HT1080 (cell line): ENCODE measurements at places on chromosomes 5 and 9.
A peak's percentile ranks its signal among the peaks of the same experiment; 100 is the strongest.

DNA sequence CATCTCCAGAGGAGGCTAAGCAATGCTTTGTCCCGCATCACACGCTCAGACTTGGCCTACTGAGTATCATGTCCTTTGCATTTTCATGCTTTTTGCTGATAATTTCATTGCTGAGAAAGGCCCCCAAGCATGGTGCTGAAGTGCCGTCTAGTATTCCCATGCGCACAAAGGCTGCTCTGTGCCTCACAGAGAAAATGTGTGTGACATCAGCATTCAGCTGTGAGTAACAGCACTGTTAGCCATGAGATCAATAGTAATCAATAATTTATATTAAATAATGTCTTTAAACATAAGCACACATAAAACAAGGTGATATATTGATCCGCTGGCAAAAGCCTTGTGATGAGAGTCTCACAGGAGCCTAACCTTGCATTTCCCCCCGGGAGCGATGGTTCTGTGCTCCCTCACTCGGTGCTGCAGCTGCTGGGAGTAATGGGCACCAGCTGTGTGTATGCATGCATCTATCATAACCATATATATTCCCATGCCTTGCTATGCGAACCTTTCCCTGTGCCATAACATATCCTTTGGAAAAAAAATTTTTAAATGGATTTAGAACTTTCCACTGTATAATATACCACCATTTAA is 50.4 kb upstream of the RNF130 start:
- no peak for DNase-seq

DNA sequence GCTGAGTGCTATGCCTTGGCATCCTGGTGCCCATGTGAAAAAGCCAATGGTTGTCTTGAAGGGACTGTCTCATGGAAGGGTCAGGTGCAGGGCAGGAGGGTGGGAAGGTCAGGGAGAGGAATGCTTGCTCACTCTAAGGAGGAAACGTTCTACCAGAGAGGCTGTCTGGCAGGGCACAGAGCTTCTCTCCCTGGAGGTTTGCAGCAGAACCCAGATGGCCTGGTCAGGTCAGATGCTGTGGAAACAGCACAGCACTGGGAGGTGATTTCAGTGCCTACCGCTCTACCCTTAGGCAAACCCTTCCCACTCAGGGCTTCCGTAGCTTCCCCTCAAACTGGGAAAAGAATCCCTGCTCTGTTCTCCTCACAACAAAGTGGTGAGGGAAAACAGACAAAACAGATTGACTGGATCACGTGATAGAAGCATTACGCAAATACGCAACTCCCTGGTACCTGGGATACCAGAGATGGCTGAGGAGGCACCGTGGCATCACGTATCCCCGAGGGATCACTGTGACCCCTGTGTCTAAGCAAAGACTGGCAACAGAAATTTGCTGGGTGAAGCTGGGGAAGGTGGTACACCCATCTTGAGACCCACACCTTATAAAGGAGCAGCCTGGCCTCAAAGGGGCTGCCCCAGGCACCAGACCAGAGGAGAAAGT is 3.9 kb upstream of the MGAT1 start:
- no peak for DNase-seq

GRCh38 chr5:56783261-56783660 is 32.1 kb upstream of the MAP3K1 start:
- no peak for DNase-seq

GRCh38 chr5:87138091-87138805 is 129.4 kb upstream of the RASA1 start:
- no peak for DNase-seq

DNA sequence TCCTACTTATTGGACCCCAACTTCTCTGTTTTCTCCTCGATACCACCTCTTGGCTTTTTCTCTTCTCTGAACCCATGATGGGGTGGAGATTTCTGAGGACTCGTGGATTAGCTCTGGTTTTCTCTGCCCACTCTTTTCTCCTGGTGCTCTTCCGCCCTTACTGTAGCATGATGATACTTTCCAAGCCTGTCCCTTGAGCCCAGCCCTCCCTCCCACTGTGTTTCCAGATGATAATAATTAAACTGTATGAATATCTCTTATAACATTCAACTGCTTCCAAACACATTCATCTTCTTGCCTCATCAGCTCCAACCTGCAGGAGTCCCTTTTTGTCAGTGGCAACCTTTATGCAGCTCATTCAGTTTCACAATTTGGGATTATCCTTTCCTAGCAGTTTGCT is 494.2 kb upstream of the KLF4 start:
- no peak for DNase-seq

DNA sequence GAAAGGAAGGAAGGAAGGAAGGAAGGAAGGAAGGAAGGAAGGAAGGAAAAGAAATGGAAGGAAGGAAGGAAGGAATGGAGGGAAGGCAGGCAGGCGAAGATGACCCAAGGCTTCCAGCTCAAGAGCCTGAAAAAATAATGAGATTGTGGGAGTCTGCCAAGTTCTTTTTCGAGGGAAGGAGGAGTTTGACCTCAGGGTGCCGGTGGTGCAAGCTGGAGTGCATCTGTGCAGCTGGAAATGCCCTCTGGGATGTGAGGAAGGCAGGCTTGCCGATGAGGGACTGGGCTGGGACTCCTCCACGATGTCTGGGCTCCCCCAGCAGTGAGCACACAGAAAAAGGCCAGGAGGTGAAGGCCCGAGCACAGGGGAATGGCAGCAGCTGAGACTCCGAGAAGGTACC is 154.9 kb upstream of the DAPK1 start:
- DNase-seq, result no peak

GRCh38 chr9:92432972-92433548 is 8.8 kb upstream of the OMD start:
- no peak for DNase-seq

- DNase-seq, result no peak
These were observed 111.0 kb downstream of the COL5A1 start for GRCh38 chr9:134752471-134753168.

GRCh38 chr5:13749766-13750165 is 194.7 kb downstream of the DNAH5 start:
- DNase-seq, result no peak

GRCh38 chr5:7250004-7250403 is 145.9 kb upstream of the ADCY2 start:
- no peak for DNase-seq

DNA sequence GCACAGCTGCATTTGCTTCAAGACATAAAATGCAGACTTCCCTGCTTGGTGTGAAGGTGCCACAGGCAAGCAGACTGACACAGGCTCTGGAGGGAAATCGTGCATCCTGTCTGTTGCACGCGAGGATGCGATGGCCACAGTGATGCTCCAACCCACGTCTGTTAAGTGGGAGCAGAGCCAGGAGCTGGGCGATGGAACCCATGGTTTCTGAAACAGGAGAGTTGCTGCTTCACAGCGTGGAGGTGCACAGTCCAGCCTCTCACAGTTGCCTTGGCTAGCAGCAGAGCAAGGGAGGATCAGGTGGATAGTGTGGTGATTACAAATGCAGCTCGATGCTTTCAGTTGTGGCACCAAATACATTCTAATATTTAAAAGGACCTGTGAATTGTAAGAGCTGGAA is 108.8 kb downstream of the TENT4A start:
- no peak for DNase-seq

DNA sequence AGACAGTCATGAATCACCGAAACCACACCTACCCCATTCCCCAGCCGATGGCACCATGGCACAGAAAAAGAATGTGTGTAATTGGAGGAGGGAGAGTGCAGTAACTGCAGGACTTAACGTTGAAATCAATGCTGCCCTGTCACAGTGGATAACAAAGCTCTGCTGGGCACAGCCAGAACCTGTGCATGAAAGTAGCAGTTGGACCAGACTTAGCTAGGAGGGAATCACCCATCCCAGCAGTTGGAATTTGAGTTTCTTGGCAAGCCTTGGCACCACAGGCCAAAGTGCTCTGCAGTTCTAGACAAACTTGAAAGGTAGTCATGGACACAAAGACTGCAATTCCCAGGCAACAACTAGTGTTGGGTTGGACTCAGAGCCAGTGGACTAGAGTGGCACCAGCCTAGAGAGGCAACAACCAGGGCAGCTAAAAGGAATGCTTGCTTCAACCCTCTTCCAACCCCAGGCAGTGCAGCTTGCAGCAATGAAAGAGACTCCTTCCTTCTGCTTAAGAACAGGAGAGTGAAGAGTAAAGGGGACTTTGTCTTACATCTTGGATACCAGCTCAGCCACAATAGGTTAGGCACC is 19.1 kb downstream of the TMEM232 start:
- peak; percentile 10 for DNase-seq

DNA sequence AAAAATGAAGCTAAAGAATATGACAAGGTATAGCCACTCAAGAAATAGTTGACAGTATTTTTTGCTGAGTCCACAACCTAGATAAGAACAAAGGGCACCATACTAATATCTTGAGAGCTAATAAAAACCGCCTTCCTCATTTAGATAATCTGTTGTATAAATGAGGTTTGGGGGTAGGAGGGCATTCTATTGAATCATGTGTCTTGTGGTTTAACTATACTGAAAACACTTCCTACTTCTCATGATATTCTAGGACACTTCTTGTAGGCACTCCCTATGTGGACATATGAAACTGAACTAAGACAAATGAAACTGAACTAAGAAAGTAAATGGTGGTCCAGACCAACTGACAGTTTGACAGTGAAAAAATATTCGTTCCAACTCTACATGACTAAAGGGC is 1268.5 kb upstream of the C9orf72 start:
- no peak for DNase-seq

- no peak for DNase-seq
These were observed 8.3 kb downstream of the MVB12B start for GRCh38 chr9:126334721-126335621.

GRCh38 chr9:86263876-86264275 is 4.4 kb upstream of the C9orf153 start:
- no peak for DNase-seq

GRCh38 chr5:152405145-152405544 is at the start of gene NMUR2:
TSS of gene NMUR2 (minus strand) at chr5:152405279. CDS start at chr5:152405113, 166 bp downstream.
- peak; percentile 22 for DNase-seq
